Cardiac septum (tissue), 1 donor: ENCODE measurements at places on chromosomes 2 and 18. TPM values are rescaled to one million over a fixed set of nuclear protein-coding genes. Genes with fewer than 3 reads are reported as not detected.

DNA sequence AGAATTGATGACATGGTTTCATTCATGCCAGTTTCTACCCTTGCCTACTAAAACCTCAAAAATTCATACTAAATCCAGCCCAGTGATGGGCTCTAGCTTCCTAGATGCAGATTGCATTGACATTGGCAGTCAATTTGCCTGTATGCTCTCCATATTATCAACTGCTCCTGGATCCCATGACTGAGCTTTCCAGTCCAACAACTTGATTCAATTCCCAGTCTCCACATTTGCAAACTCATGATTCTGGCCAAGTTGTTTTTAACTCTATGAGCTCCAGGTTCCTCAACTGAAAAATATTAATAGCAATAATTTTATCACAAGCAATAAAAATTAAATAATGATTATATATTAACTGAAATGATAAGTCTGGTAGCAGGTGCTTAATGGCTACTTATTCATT, 51.0 kb upstream of the DSC1 start:
- no peak for DNase-seq

- no peak for DNase-seq
Observed at GRCh38 chr2:230016844-230017243, 51.9 kb downstream of the SLC16A14 start.

CYP1B1 gene
- 92.7 TPM for total RNA-seq

DSC2 gene
- 26.7 TPM for total RNA-seq
